ENCODE measurements at places on chromosomes 12 and 14.

- no peak for DNase-seq
These were observed 42.5 kb upstream of the HSP90B1 start for GRCh38 chr12:103887738-103888137.

DNA sequence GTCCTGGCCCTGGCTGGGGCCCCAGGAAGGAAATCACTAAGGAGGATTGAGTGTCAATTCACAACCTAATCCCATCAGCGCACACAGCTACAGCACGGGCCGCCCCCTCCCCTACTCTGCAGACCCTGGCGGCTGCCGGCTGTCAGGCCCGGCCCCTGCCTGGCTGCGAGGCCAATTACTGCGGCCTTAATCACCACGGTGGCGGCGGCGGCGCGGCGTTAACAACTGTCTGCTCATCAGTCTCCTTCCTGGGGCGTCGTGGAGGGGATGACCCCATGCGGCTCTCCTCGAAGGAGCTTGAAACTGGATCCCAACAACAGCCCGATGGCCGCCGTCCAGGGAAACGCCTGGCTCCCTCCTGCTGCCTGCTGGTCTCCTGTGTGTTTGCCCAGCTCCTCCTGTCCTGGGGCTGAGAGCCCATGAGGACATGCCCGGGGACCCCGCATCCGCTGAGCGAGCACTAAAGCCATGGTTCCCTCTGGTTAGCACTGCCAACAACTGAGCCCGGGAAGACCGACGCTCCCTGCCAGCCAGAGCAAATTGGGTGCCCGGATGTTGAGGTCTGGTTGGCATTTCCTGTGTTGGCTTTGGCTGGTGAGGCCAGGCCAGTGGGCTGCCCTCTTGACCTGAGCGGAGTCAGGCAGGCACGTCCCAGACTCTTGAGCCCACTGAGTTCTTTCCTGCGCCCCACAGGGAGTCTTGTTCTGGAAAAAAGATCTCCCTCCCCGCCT, 21.8 kb upstream of the EIF2B2 start:
- DNase-seq: peak; percentile 77

GRCh38 chr14:93830753-93831461, 42.6 kb upstream of the PRIMA1 start:
- DNase-seq: no peak

DNA sequence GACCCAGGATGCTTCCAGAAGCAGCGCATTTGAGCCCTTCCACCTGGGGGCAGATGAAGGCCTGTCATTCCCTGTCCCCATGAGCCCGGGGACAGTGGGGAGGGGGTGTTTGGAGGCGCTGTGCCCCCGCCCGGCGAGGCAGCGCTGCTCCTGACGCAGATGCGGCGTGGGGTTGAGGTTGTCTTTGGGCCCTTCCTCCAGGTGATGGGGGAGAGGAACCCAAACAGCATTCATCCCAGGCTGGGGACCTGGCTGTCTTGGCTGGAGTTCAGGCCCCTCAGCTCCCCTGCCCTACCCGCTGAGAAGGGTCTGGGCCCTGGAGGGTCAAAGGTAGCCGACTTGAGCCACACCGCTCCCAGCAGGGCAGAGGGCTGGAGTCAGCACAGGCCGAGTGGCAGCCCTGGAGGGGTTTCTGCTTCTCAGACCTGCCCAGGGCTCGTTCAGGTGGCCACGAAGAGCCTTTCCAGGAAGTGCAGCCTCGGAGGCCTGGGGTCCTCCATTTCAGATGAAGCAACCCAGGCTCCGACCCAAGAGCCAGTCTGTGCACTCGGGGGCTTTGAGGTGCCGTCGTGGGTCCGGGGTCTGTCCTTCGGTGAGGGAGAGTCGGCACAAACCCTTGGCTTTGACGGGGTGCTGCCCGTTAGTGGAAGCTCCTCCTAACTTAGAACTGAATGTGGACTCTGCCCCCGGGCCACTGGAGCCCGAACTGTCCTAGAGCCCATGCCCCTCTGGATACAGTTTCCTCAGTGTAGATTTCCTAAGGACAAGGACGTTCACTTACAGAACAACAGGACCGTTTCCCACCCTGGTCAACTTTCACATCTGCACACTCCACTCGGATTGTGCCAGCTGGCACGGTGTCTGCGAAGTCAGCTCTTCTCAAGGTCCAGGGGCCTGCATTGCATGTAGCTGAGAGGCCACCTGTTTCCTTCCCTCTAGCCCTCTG, 16.1 kb downstream of the ACADS start:
- no peak for DNase-seq

DNA sequence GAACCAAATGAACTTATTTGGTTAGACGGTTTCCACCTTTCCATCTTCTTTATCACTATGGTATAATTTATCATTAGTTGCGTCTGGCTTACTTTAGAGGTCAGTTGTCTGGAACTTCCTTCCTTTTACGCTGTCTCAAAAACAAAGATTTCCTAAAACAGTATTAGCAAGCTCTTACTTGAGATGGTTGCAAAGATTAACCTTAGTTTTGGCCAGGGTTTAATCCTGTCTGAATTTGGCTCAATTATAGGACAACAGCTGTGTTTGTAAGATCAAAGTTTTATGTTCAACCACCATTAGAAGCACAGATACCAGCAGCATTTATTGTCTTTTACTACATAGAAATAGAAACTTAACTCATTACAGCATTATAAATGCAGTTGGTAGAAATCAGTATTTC, 7.9 kb upstream of the WASHC3 start:
- DNase-seq: no peak

- DNase-seq: peak; percentile 56
These were observed 6.2 kb upstream of the PLEKHH1 start for GRCh38 chr14:67526676-67527459.

GRCh38 chr12:124920353-124920935, 6.0 kb upstream of the UBC start:
- DNase-seq: no peak

DNA sequence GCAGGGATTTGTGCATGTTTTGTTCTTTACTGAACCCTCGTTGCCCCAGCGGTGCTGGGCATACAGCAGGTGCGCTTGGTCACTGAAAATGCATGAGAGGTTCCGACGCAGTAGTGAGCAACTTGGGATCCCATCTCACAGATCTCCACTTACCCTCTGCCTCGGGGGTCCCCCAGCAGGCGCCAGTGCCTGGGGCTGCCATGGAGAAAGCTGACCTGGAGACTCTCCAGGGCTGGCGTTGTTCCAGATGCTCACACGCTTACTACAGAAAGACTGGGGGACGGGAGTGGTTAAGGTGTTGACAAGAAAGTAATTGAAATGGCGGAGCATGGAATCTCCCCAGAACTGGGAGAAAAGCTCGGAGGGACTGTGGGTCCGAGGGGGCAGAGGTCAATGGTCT, 14.2 kb downstream of the GLT1D1 start:
- DNase-seq: no peak

All from EH (cell line).